ENCODE measurements at places on chromosomes 4 and X. TPM values are rescaled to one million over a fixed set of nuclear protein-coding genes. Genes with fewer than 3 reads are reported as not detected.

GRCh38 chr4:61200187-61200915 is at the start of gene ADGRL3:
Gene ADGRL3, plus strand, starts transcription at chr4:61200326.
- peak; percentile 88 for DNase-seq

DNA sequence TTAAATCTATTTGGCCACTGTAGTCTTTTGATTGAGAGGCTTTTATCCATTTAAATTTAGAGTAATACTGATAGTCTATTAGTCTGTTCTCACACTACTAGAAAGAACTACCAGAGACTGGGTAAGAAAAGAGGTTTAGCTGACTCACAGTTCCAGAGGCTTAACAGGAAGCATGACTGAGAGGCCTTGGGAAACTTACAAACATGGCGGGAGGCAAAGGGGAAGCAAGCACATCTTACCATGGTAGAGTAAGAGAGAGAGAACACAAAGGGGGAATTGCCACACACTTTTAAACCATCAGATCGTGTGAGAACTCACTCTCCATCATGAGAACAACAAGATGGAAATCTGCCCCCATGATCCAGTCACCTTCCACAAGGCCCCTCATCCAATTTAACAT is 410.9 kb downstream of the PDGFC start:
- DNase-seq: no peak

DNA sequence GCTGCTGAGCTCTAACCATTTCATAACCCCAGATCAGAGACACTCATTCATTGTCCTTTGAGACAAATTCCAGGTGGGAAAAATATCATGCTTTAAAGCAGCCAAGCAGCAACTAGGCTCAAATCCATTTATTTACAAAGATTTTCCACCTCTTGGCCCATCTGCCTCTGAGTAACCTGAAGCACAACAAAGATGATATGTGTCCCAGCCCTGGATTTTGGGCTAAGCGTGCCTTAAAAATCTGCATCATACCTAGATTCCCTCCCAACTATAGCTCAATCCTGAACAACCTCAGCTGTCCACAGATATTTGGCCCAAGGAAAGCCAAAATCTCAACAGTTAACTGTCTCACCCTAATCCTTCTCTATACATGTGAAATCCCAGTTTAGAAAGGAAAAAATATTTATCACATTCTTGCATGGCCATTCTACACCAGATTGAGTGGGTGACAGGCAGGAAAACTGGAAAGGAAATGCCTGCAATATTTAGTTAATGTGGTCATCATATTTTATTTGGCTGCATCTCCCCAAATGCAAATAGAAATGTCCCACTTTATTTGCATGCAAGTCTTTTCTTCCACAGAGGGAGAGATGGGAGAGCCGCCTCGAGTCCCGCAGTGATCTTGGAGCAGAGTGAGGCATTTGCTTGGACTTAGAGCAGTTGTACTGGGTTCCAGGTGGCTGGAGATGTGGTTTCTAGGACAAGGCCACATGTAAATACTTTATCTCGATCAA is 146.4 kb upstream of the EOLA2 start:
- peak; percentile 31 for DNase-seq

GRCh38 chrX:17247144-17247543 is 127.9 kb upstream of the NHS start:
- no peak for DNase-seq

DNA sequence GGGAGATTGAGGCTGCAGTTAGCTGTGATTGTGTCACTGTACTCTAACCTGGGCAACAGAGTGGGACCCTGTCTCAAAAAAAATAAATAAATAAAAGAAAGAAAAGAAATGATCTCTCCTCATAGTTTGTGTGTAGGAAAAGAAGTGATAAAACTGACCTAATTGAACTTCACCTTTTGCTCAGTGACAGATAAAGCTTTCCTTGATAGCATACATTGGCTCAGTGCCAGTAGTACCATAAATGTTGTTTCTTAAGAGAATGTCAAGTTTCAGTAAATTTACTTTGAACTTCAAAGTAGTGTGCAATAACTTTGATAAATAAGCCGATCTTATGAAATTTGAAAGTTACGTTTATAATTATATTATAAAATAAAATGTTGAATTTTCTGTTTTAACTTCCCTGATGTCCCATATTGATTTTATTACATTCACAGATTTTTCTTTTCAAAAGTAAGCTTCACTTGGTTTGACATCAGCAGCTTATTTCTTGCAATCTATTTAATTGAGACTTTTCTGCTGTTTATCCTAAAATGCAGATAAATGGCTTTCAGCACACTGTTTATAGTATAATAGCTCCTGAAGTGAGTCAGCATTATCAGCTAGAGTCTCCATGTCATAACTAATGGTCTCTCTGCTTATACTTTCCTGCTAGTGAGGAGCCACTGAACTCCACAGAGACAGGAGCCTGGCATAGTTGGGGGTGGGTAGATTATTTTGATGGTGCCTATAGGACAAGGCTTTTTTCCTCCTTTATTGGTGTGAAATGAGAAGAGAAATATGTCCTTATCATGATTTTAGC is 330.1 kb downstream of the BMPR1B start:
- DNase-seq: peak; percentile 53

- no peak for DNase-seq
Measured at GRCh38 chr4:152590179-152591031, 54.5 kb upstream of the FBXW7 start.

DNA sequence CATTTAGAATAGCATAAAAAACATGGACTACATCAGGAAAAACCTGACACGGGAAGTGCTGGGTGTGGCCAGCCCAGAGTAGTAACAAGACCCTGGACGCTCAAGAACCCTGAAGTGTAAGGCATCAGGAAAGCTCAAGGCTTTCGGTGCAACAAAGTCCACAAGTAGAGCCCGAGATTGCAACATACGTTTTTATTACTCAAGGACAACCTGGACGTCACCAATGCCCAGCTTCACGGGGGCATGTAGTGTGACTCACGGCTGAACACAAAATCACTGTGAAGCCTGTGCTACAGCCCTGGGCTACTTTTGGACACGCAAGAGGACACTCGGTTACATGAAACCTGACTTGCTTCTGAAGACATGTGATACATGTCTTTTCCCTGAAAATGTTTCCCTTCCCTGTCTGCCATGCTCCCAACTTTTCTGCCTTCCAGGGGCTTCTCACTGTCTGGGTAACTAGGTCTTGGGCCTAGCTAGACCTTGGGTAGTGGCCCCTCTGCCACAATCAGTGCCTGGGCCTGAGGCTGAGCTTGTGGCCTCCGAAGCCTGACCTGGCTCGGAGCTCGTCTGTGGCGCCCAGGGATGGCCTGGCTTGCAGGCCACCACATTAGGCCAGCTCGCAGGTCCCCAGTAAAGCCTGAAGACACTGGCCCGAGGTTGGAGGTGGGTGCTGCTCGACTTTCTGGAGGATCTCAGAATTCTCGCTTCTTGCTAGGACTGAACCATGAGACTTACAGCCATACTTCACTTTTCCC is 9.2 kb downstream of the IRAK1 start:
- DNase-seq: no peak

DNA sequence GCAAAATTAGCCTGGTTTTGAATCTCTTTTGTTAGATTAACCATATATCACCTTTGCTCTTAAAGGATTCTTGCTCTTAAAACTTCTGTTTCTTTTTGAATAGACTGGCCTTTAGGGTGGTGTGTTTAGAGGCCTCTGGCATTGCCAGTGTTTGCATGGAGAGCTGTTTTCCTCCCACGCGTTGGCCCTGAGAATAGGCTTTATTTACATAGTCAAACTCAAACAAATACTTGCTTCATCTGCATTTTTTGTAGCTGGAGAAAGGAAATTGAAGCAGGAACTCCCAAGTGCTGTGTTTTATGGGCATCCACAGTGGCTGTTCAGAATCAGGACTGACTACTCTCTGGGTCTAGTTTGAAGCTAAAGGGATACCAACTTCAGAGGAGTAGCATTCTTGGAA is 2.7 kb downstream of the SHROOM2 start:
- peak; percentile 50 for DNase-seq

DNA sequence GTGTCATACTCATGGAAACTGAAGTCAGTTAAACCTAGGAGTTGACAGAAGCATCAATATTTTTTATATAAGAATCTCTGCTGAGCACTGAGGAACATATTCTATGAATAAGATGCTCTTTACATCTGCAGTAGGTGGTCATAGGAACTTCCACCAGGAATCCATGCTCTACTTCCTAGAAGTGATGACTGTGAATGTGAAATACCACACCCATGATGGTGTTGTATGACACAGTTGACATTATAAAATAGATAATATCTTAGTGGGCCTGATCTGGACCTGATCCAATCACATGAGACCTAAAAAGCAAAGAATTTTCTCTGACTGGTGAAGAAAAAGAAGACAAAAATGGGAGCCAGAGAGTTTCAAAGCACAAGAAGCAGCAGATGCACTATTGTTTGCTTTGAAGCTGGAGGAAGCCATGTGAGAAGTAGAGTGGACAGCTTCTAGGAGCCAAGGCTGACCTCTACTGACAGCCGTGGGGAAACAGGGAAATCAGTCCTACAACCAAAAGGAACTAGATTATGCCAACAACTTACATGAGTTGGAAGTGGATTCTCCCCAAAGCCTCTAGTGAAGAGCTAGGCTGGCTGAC is 68.6 kb upstream of the HS3ST1 start:
- no peak for DNase-seq

DNA sequence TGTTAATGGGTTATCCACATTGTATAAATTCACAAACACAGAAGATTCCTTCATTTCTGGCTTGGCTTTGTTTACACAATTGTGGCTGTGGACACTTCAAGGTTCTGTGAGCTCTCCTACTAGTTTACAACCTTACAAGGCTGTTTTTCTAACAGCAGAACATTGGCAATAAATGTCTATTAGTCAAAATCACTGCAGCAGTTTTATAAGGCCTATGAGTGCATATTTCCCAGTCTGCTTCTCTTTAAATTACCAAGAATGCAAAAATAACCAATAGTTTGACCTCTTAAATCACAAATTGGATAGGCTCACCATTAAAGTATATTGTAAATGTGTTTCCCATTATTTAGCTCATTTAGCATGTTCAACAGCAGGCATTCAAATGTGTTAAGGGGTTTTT is 239.2 kb downstream of the DKK2 start:
- no peak for DNase-seq

GRCh38 chr4:93633721-93634120 is 194.8 kb upstream of the ATOH1 start:
- DNase-seq: no peak

DNA sequence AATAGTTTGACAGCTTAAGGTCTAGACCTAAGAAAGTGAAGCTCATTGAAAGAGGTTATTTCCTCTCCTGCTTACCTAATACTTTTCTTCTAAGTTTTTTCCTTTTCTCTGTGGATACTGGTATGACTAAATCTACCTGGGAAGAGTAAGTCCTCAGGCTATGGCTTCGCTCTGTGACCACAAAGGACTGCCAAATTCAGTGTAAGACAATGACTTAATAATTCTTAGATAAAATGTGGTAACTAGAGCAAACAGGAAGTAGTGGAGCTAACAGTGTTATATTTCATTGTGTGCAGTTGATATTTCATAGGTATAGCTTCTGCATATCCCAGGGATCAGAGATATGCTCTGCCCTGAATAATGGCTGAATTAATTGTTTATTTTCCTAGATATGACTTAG is 418.9 kb downstream of the CCSER1 start:
- DNase-seq: no peak

GRCh38 chr4:33543941-33544450 is 2700.3 kb downstream of the ARAP2 start:
- DNase-seq: no peak

GRCh38 chrX:100081503-100081902 is 328.6 kb downstream of the PCDH19 start:
- no peak for DNase-seq

GRCh38 chr4:53916431-53916889 is 147.9 kb downstream of the CHIC2 start:
- DNase-seq: no peak

DNA sequence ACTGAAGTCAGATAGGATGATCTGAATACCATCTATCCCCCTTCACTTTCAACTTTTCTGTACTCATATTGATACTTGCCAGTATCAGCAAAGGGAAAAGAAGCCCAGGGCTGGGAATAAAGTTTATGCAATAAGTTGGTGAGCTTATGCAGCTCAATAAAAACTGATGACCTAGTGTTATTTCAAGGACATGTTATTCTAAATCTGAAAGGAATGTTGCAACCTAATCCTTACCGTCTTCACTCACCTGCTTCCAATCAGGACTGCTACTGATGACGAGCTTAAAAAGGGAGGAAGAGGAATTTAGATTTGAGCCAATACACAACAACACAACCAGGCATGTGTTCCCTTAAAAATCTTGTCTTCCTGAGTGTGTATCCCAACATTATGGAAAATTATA is 419.9 kb downstream of the SPRY1 start:
- no peak for DNase-seq

DNA sequence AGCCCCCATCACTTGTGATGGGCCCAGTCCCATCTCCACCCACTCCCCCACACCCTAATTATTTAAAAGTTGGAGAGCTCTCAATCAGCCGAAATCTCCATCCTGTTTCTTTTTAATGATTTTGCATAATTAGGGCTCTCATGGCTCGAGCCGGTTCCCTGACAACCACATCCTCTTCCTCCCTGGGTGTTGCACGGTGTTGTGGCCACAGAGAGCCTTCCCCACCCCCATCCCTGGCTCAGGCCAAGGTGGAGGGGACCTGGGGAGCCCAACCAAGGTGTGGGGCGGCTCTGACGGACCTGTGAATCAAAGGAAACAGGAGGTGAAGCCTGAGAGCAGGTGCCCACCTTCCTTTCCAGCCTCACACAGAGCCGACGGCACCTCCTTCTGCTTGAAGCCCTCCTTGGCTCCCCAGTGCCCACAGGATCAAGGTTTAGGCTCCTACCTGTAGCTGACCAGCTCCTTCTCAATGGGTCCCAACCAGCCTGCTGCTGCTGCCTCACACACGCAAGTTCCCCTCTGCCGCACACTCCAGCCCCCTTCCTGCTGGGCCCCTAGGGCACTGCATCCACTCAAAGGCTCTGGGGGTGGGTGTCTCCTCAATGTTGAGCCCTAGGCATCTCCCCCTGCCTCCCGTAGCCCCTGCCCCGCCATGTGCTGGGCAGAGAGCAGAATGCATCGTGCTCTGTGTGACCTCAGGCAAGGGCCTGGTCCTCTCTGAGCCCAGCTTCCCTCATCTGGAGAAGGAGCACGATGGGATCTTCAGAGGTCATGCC is 68.7 kb downstream of the WFS1 start:
- no peak for DNase-seq

- no peak for DNase-seq
Measured at GRCh38 chr4:167943872-167944505, 148.3 kb upstream of the ANXA10 start.

DNA sequence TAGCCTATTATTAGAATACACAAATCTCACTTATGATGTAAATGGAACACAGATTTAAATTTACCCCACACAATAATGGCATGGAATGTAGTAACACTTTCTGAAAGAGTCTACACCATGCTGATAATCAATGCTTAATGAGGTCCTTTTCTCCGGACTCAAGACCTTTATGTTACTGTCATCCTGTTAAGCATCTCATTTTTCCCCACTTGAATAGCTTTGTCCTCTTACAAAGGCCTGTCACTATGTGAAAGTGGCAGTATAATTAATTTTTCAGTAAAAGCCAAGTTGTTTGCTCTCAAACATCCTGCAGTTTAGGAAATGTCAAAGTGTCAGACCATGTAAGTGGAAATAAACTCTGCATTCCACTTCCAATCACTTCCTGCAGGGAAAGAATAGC is 96.4 kb downstream of the GPC3 start:
- DNase-seq: no peak

Gene ARMCX1
- total RNA-seq: 2.8 TPM

Gene FGFRL1
- 42.7 TPM for total RNA-seq

Gene MSMO1
- 8.8 TPM for total RNA-seq

Gene KCND1
- total RNA-seq: 2.4 TPM

Gene TASL
- not detected for total RNA-seq

Gene CT55
- total RNA-seq: not detected

Gene GAB3
- not detected for total RNA-seq

Gene CLCN4
- 7.6 TPM for total RNA-seq

Gene UGT2A3
- not detected for total RNA-seq

Gene GAGE1
- total RNA-seq: not detected

Measured in stomach (tissue), 19 donors.